ENCODE measurements at places on chromosomes 7 and 10. TPM values are rescaled to one million over a fixed set of nuclear protein-coding genes. Genes with fewer than 3 reads are reported as not detected.

- peaks cover 45% of the 10 kb centered on the region for H3K4me1 ChIP-seq
- no peaks in the 10 kb centered on the region for H3K36me3 ChIP-seq
- no peak for DNase-seq
- H3K27ac ChIP-seq = peak overlapping the region; percentile 90
- H3K27me3 ChIP-seq = no peaks in the 10 kb centered on the region
- no peak overlapping the region for H3K4me3 ChIP-seq
Observed at GRCh38 chr7:101945034-101945758, 127.8 kb downstream of the CUX1 start.

DNA sequence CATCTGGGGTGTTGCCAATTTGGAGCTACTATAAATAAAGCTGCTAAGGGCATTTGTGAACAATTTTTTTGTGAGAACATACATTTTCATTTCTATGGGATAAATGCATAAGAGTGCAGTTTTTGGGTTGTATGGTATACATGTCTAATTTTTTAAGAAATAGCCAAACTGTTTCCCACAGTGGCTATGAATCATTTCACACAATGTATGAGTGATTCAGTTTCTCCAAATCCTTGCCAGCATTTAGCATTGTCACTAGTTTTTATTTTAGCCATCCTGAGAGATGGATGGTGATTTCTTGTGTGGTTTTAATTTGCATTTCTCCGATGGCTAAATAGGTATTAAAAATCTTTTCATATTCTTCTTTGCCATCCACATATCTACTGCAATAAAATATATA is 105.3 kb downstream of the AMPH start:
- no peak overlapping the region for H3K27ac ChIP-seq
- no peak overlapping the region for H3K4me3 ChIP-seq
- no peaks in the 10 kb centered on the region for H3K36me3 ChIP-seq
- no peaks in the 10 kb centered on the region for H3K27me3 ChIP-seq

DNA sequence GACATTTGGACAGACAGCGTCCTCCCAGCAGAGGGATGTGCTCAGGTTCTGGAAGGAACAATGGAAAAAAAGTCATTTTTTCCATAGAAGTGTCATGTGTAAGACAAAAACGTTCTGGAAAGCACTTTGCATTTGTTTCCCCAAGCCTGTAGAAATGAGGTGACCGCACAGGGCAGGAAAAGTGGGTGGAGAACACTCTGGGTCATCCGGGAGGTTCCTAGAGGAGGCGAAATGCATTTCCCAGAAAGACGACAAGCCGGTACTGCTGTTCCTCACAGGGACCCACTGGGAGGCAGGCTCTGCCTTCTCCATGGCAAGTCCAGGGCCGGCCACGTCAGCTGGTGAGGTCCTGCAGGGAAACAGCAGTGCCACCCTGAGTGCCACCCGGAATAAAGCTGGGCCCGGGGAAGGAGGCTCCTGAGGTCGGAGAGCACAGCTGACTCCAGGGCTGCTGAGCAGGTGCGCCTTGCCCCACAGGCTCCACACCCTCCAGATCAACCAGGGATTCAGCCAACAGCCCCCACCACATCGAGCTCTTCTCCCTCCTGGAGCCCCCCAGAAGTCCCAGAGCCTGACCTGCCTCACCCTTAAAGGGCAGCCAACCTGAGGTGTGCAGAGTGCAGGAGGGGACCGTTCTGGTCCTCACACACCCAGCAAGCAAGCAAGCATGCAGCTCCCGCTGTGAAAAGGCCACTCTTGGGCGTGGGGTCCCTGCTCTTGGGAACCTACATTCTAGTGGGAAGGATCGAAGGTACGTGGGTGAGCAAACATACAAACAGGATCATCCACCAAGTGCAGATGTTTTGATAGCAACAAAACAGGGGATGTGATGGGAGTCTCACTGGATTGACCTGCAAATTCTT is 28.8 kb upstream of the INPP5A start:
- H3K27me3 ChIP-seq = no peaks in the 10 kb centered on the region
- peak overlapping the region; percentile 29 for H3K27ac ChIP-seq
- DNase-seq = peak; percentile 67
- H3K4me3 ChIP-seq = no peak overlapping the region

GRCh38 chr7:77524731-77525130 is 12.4 kb upstream of the PTPN12 start:
- H3K4me1 ChIP-seq = no peaks in the 10 kb centered on the region
- no peak overlapping the region for H3K27ac ChIP-seq
- H3K27me3 ChIP-seq = no peaks in the 10 kb centered on the region
- H3K36me3 ChIP-seq = no peaks in the 10 kb centered on the region
- H3K4me3 ChIP-seq = no peak overlapping the region

DNA sequence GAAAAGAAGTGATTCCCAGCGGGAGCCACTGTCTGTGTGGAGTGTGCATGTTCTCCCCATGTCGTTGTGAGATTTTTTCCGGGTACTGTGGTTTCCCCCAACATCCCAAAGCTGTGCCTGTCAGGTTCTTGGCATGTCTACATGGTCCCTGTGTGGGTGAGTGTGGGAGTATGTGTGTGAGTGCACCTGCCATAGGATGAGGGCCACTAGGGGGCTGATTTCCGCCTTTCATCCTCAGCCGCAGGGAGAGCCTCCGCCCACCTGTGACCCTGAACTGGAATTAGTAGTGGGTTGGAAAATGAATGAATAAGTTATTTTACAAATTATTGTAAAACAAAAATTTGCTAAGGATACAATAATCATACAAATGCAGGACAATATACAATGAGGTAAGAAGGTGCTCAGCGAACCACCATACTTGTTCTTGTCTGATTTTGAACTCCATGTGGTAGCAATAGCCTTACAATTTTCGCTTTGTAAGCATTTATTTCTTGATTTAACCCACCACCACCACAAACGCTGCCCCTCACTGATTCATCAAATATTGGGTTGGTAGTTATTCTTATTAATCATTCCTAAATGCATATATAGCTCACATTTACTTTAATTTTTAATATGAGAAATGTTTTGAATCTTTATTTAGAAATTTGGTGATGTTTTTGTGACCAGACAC is 641.2 kb upstream of the VSTM2A start:
- DNase-seq = no peak
- no peaks in the 10 kb centered on the region for H3K36me3 ChIP-seq
- no peaks in the 10 kb centered on the region for H3K27me3 ChIP-seq

DNA sequence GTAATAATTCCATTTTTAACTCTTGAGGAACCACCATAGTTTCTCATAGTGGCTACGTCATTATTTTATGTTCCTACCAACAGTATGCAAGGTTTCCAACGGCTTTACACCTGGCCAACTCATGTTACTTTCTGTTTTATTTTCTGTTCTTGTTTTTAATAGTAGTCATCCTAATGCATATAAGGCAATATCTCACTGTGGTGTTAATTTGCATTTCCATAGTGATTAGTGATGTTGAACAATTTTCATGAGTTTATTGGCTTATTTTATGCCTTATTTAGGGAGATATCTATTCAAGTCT is 465.5 kb upstream of the KLF6 start:
- H3K27me3 ChIP-seq = no peaks in the 10 kb centered on the region
- H3K4me1 ChIP-seq = no peaks in the 10 kb centered on the region
- no peak overlapping the region for H3K27ac ChIP-seq
- H3K4me3 ChIP-seq = no peak overlapping the region

- H3K27ac ChIP-seq = no peak overlapping the region
- no peak for DNase-seq
- no peak overlapping the region for H3K4me3 ChIP-seq
- H3K36me3 ChIP-seq = no peaks in the 10 kb centered on the region
Observed at GRCh38 chr7:80974396-80975358, 55.8 kb upstream of the SEMA3C start.

- H3K4me3 ChIP-seq = no peak overlapping the region
- H3K27me3 ChIP-seq = no peaks in the 10 kb centered on the region
- H3K36me3 ChIP-seq = no peaks in the 10 kb centered on the region
- H3K4me1 ChIP-seq = peaks cover 3% of the 10 kb centered on the region
Observed at GRCh38 chr10:71661060-71661622, 58.4 kb downstream of the C10orf105 start.

DNA sequence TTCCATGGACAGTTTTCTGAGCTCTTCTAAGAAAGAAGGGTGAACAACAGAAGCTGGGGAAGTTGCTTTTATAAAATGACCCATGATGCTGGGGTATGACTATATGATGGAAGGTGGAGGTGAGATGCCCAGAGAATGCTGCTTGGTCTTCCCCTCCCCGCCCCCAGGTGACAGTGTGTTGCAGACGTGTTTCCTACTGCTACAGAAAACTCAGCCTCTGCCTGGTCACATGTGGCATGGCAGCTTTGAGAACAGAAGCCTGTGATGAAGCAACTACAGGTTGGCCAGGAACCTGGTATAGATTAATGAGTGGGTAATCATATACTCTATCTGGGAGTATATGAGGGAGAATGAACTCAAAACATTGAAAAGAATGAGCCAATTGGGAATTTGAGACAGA is 67.1 kb downstream of the MTURN start:
- DNase-seq = no peak
- no peak overlapping the region for H3K27ac ChIP-seq

DNA sequence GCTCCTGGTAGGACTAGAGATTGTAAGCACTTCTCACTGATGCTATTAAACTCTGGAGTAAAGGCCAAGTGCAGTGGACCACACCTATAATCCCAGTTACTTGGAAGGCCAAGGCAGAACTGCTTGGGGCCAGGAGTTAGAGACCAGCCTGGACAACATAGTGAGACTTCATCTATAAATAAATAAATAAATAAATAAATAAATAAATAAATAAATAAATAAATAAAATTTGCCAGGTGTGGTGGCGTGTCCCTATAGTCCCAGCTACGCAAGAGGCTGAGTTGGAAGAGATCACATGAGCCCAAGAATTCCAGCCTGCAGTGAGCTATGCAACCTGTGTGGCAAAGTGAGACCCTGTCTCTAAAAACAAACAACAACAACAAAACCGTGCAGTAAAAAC is 1475.7 kb downstream of the REEP3 start:
- no peak overlapping the region for H3K27ac ChIP-seq
- H3K27me3 ChIP-seq = no peaks in the 10 kb centered on the region
- H3K4me1 ChIP-seq = no peaks in the 10 kb centered on the region
- no peaks in the 10 kb centered on the region for H3K36me3 ChIP-seq

DNA sequence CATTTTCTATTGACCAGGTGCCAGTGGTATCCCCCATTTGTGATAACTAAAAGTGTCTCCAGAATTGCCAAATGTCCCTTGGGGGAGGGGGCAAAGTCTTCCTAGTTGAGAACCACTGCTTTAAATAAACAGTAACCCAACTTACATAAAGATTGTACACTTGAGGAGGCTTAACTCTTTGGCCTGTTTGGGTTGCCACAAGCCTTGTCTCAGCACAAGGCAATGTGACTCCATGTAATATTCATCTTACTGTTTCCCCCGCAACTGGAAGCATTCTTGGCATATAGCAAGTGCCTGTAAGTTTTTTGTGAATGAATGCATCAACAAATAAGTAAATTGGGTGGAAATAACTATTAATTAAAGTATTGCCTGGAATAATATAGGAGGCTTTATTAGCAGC is 108.3 kb downstream of the ANK3 start:
- H3K27ac ChIP-seq = no peak overlapping the region
- H3K36me3 ChIP-seq = no peaks in the 10 kb centered on the region
- no peaks in the 10 kb centered on the region for H3K27me3 ChIP-seq
- peaks cover 22% of the 10 kb centered on the region for H3K4me1 ChIP-seq
- no peak overlapping the region for H3K4me3 ChIP-seq

- H3K27ac ChIP-seq = no peak overlapping the region
- H3K4me1 ChIP-seq = no peaks in the 10 kb centered on the region
Observed at GRCh38 chr7:17493446-17493845, 195.0 kb downstream of the AHR start.

- H3K4me3 ChIP-seq = no peak overlapping the region
- DNase-seq = no peak
- no peaks in the 10 kb centered on the region for H3K4me1 ChIP-seq
Observed at GRCh38 chr10:11116361-11116760, 98.7 kb downstream of the CELF2 start.

GRCh38 chr7:155807789-155808548 is 4.3 kb downstream of the SHH start:
- DNase-seq = peak; percentile 71
- H3K27ac ChIP-seq = peak overlapping the region; percentile 91
- H3K4me3 ChIP-seq = peak overlapping the region; percentile 59
- H3K36me3 ChIP-seq = no peaks in the 10 kb centered on the region
- H3K27me3 ChIP-seq = peaks cover 100% of the 10 kb centered on the region

- H3K27ac ChIP-seq = no peak overlapping the region
- peak; percentile 75 for DNase-seq
- H3K27me3 ChIP-seq = no peaks in the 10 kb centered on the region
- H3K36me3 ChIP-seq = no peaks in the 10 kb centered on the region
Observed at GRCh38 chr7:40329601-40330153, 194.9 kb downstream of the SUGCT start.

DNA sequence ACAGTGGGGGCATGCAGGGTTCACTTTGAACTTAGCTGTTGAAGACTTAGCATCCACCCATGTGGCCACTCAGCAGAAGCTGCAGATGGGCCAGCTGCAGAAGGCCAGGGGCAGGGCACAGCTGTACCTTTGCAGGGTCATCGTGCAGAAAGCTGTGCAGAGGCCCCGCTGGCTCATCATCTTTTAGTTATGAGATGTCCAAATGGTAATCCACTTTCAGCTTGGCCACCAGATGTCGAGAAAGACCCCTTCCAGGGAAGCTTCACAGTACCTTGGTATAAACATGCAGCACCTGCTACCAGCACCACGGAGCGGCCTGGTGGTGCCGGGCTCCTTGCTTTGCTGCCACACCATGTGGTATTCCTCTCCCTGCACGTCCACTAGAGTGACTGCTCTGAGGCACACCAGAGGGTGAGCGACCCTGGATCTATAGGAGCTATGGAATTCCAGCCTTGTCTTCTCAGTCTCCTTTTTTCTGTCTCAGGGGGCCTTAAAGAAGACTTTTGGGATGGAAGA is 74.2 kb upstream of the LAMB4 start:
- no peak overlapping the region for H3K27ac ChIP-seq
- no peaks in the 10 kb centered on the region for H3K36me3 ChIP-seq
- no peak for DNase-seq
- no peaks in the 10 kb centered on the region for H3K4me1 ChIP-seq

- H3K4me3 ChIP-seq = no peak overlapping the region
- no peaks in the 10 kb centered on the region for H3K36me3 ChIP-seq
- DNase-seq = peak; percentile 74
- H3K27me3 ChIP-seq = no peaks in the 10 kb centered on the region
- H3K4me1 ChIP-seq = peaks cover 39% of the 10 kb centered on the region
Observed at GRCh38 chr10:3803295-3803926, 18.4 kb upstream of the KLF6 start.

The SNCG gene
- 59.6 TPM for polyA plus RNA-seq

The NXPH1 gene
- not detected for polyA plus RNA-seq

The DIP2C gene
- polyA plus RNA-seq = 2.9 TPM

The MCM10 gene
- polyA plus RNA-seq = 0.31 TPM

The WNT2 gene
- polyA plus RNA-seq = not detected

The FAM241B gene
- polyA plus RNA-seq = 7.4 TPM

The PAPOLB gene
- polyA plus RNA-seq = not detected

The LOXL4 gene
- polyA plus RNA-seq = 1.2 TPM

The ITGA8 gene
- polyA plus RNA-seq = 2.6 TPM

The LLCFC1 gene
- not detected for polyA plus RNA-seq

The CHCHD1 gene
- polyA plus RNA-seq = 69.9 TPM

Measured in stomach (tissue), 19 donors.